ENCODE measurements at places on chromosomes 6 and 20.
A peak's percentile ranks its signal among the peaks of the same experiment; 100 is the strongest.

GRCh38 chr20:49353348-49353747 is 75.5 kb upstream of the ZNFX1 start:
- no peak for DNase-seq

GRCh38 chr20:42958367-42959069 is 231.2 kb downstream of the PTPRT start:
- no peak for DNase-seq

DNA sequence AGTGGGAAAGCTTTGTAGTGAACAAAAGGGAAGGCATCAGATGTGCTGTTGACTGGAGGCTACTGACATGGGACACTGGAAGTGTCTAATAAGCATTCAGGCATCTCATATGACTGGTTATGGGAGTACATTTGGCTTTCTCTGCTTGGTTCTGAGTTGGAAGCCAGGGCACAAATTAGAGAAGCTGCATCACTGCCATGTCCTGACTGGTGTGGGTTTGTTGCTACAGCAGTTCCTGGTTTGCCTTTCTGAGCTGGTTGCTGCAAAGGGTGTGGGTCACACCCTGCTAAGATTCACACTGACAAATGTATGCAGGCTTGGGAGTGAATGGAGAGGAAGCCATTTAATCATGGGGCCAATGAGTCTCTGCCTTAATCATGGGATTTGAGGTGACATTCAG is 36.2 kb upstream of the NANP start:
- DNase-seq, result no peak

DNA sequence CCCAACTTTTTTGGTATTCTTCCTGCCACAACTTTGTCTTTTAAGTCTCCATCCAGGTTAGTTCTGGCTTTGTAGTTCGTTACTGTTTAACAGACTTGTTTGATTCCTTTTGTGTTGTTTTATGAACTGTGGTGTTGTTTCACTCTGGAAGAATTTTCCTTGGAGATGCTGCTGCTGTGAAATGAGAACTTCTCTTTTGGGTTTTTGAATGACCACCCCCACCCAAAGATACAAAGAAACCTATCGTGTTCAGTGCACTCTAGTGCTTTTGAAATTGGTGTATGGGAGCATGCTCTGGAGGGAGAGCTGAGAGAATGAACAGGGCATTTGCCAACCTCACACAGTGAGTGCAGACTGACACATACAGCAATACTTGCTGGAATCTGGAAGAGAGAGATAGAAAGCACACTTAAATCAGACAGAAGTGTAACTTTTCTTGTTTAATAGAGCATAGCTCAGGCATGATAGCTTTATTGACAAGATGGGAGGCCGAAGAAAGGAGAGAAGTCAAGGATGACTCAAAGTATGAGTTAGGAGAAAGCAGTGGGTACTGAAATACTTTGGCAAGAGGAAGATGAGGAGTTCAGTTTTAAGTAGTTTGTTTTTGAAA is 293.1 kb downstream of the SOX4 start:
- DNase-seq, result no peak

DNA sequence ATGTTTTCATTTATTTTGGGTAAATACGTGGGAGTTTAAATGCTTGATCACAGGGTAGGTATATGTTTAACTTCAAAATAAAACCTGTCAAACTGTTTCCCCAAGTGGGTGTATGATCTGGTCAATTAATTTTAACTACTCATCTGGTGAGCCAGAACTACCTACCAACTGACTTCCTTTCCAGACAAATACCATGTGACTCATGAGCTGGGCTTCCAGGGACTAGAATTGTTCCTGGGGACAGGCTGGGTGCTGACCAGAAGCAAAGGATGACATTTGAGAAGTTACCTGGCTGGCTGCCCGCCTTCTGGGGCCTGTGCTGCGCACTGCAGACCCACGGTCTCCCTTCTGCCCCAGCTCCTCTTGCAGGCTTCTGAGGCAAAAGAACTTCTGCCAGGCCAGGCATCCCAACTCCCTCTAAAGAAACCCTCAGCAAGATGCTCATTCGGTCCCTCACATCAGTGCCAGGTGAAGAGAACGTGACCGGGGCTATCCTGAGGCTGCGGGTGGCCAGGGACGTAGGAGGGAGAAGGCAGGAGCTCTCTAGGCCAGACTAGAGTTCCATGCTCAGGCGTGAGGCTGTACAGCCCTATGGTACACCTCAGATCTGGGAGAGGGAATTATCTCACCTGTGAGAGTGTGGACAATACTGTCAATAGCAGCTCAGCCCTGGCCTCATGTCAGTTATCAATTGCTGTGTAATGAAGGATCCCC is 103.6 kb downstream of the JPH2 start:
- DNase-seq, result no peak

GRCh38 chr6:30922447-30922852 is 8.4 kb downstream of the VARS2 start:
- no peak for DNase-seq

DNA sequence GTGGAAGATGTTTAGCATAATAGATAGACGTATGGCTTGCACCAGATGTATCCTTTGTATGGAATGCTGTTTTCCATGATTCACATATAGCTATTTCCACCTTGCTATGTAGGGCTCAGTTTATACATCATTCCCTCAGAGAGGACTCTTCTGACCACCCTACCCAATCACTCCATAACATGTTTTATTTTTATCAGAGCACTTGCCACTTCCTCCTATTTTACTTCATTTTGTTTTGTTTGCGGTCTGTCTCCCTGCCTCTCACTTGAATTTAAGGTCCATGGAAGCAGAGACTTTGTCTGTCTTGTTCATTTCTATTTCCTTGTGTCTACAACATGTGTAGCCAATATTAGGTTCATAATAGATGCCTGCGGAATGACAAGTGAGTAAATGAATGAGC is 266.9 kb upstream of the CITED2 start:
- DNase-seq, result no peak

GRCh38 chr6:90362318-90362717 is 65.7 kb upstream of the BACH2 start:
- peak; percentile 15 for DNase-seq

- peak; percentile 69 for DNase-seq
Measured at GRCh38 chr6:122609881-122610689, at the start of gene PKIB. PKIB (plus strand) TSS chr6:122610405; CDS start chr6:122717795, 107,390 bp downstream.

DNA sequence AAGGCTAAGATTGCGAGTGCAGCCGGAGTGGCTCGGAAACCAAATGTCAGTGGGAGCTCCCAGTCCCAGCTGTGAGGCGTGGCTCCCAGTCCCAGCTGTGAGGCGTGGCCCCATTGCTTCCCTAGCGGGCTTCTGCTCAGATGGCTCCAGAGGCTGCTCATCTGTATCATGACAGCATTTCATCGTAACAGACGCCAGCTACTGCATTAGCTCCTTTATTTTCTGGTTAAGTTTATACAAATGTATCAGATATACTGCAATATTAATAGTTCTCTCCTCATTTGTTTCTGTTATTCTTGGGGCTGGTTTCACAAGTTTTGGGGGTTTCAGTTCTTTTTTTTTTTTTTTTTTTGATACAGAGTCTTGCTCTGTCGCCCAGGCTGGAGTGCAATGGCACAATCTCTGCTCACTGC is 34.7 kb upstream of the TBXT start:
- no peak for DNase-seq

Data from SK-MEL-5 (cell line).